ENCODE measurements at places on chromosomes 7 and 10. TPM values are rescaled to one million over a fixed set of nuclear protein-coding genes. Genes with fewer than 3 reads are reported as not detected.

DNA sequence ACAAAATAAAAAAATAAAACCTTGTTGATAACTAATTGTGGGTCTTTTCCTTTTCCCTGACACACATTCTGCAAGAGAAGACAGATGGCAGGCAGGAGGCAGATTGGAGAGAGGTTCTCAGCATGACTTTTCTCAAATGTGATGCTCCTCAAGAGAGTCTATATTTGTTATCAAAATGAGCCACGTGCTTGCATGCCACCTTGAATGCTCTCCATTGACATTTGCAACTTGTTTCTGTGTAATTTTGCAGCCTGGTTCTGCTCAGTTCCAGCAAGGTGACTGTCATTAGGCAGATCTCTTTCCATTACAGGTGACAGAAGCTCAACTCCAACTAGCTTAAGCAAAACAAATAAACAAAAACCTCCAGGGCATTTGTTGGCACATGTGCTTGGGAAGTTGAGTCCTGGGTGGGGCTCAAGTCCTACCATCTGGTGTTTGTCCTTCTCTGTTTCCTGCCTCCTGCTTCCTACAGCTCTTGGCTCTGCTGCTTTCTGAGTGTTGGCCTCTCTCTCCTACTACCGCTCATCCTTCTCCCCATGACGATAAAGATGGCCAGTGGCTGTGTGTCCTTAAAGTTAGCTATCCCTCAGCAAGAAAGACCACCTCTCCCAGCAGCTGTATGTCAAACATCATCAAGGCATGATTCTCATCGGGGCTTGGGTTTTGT, 56.7 kb downstream of the GRK5 start:
- no peak overlapping the region for H3K27ac ChIP-seq
- H3K27me3 ChIP-seq = no peaks in the 10 kb centered on the region
- peaks cover 17% of the 10 kb centered on the region for H3K4me1 ChIP-seq
- DNase-seq = no peak

Gene PTER
- 1.4 TPM for total RNA-seq

DNA sequence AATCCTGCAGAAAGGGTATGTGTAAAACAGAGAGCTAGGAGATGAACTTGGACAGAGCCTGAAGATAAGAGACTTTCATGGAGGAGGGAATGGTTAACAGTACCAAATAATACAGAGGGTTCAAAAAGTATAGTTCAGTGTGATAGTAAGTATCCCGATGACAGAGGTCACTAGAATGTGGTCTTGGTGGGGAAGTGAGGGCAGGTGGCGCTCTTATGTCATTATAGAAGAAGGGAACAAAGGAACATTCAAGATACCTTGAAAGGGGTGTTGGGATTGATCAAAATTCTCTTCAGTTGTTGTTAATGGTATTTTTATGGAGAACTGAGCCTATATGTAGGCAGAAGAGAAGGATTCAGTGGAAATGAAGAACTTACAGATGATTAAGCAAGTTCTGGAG, 312.5 kb downstream of the SUGCT start:
- H3K36me3 ChIP-seq = no peaks in the 10 kb centered on the region
- H3K4me1 ChIP-seq = no peaks in the 10 kb centered on the region
- H3K4me3 ChIP-seq = no peak overlapping the region
- no peak for DNase-seq

Gene GIMAP6
- not detected for total RNA-seq

Gene OSBPL3
- 17.1 TPM for total RNA-seq

Data from A673 (cell line).